ENCODE measurements at places on chromosomes 4 and X.

- no peak for DNase-seq
- no peaks in the 10 kb centered on the region for H3K27me3 ChIP-seq
- H3K27ac ChIP-seq: no peak overlapping the region
- peaks cover 68% of the 10 kb centered on the region for H3K4me1 ChIP-seq
- H3K4me3 ChIP-seq: no peak overlapping the region
- peaks cover 1% of the 10 kb centered on the region for H3K36me3 ChIP-seq
Observed at GRCh38 chr4:98510757-98511517, 147.5 kb downstream of the TSPAN5 start.

DNA sequence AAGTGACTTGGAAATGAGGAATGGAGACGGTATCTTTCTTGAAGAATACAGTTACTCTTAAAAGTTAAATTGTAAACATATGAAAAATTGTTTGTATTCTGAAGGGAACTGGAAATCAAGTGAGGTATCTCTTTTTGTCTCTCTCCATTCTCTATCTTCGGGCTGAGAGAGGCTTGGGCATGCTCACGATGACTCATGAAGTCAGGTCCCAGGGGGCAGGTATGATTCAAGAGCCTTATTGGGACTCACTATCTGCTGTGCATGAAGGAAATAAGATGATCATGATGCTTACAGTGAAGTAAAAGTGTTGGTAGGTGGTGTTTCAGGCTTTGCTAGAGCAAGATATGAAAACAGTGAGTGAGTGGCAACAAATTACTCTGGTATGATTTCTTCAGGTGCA is 200.4 kb upstream of the PITX2 start:
- DNase-seq: no peak
- H3K4me1 ChIP-seq: no peaks in the 10 kb centered on the region
- no peak overlapping the region for H3K4me3 ChIP-seq
- H3K27me3 ChIP-seq: no peaks in the 10 kb centered on the region

DNA sequence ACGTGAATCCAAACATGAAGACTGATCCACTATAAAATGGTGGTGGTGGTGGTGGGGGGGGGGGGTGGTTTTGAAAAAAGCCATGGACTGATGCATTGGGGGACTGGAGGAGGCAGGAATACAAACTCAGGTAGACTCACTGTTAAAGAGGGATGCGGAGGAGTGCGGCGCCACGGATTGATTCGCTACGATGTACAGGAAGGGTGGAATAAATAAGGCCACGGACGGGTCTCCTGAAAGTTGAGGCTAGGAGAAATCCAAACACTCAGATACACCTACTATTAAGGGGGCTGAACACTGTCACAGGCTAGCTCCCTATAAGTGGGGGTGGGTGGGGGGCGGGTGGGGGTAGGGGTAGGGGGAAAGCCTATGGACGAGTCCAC is 591 bp downstream of the ELK1 start:
- no peaks in the 10 kb centered on the region for H3K27me3 ChIP-seq
- H3K27ac ChIP-seq: no peak overlapping the region
- peak overlapping the region; percentile 80 for H3K4me3 ChIP-seq
- no peak for DNase-seq
- H3K36me3 ChIP-seq: peaks cover 17% of the 10 kb centered on the region
- H3K4me1 ChIP-seq: peaks cover 23% of the 10 kb centered on the region

DNA sequence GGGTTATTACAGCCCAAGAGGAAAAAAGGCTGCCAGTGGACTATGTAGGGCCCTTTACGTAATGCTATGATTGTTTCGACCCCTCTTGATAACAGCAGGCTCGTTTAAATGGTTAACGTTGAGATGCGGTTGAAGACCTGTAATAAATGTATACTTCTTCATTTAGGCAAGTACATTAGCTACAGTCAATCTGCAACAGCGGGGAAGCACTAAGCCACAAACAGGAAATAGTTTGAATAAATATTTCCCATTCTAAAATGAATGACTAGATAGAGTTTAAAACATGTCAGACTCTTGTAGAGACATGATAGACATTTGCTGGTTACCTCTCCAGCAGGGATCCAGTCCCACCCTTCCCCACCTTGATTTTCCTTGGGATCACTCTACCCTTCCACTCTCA is 38.1 kb upstream of the STIM2 start:
- no peak overlapping the region for H3K4me3 ChIP-seq
- H3K27me3 ChIP-seq: peaks cover 6% of the 10 kb centered on the region
- peaks cover 18% of the 10 kb centered on the region for H3K4me1 ChIP-seq
- H3K27ac ChIP-seq: no peak overlapping the region
- no peak for DNase-seq

DNA sequence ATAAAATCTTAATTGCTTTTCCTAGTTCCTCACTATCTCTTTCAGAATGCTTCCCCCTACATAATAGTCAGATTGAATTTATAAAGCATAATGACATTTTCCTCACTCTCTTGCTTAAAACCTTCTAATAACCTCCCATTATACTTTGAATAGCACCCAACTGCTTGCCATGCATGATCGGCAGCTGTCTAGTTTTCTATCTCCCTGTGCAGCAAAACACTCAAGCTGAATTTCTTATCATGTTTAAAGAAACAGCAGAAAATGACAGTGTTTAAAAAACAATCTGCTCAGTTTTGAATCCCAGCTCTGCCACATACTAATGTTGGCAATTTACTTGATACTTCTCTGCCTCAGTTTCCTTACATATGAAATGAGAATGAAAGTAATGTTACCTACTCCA is 947.1 kb upstream of the HS3ST1 start:
- H3K4me1 ChIP-seq: peaks cover 3% of the 10 kb centered on the region
- DNase-seq: no peak
- H3K27ac ChIP-seq: no peak overlapping the region
- peaks cover 8% of the 10 kb centered on the region for H3K36me3 ChIP-seq
- H3K27me3 ChIP-seq: no peaks in the 10 kb centered on the region

- no peak overlapping the region for H3K27ac ChIP-seq
- DNase-seq: no peak
Observed at GRCh38 chr4:2497324-2497723, 28.4 kb downstream of the RNF4 start.

GRCh38 chrX:106959901-106960300 is 39.7 kb downstream of the CLDN2 start:
- DNase-seq: no peak
- no peak overlapping the region for H3K27ac ChIP-seq
- H3K4me1 ChIP-seq: no peaks in the 10 kb centered on the region
- no peak overlapping the region for H3K4me3 ChIP-seq
- H3K36me3 ChIP-seq: peaks cover 18% of the 10 kb centered on the region

DNA sequence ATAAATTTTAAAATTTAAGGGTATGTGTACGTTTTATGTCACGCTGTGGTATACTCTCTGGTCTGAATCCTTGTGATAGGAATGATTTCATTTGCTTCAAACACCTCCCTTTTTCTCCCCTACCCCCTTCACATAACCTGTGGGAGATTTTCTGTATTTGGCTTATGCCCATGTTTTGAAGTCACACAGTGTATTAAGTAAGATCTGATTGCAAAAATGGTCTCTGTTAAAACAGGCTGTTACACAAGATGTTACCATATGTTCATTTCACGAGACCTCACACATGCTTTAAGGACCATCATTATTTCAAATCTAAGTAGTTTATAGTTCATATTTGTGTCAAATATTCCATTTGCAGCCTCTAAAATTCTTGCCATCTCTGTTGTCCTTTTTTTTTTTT is 63.5 kb downstream of the TMEM131L start:
- DNase-seq: no peak
- H3K27ac ChIP-seq: no peak overlapping the region
- no peaks in the 10 kb centered on the region for H3K27me3 ChIP-seq
- H3K36me3 ChIP-seq: peaks cover 6% of the 10 kb centered on the region

- no peaks in the 10 kb centered on the region for H3K36me3 ChIP-seq
- no peak overlapping the region for H3K4me3 ChIP-seq
- H3K27ac ChIP-seq: no peak overlapping the region
- H3K4me1 ChIP-seq: no peaks in the 10 kb centered on the region
Observed at GRCh38 chr4:82652062-82652461, 90.3 kb upstream of the TMEM150C start.

GRCh38 chrX:111288841-111289240 is 18.6 kb upstream of the CAPN6 start:
- H3K4me3 ChIP-seq: no peak overlapping the region
- H3K4me1 ChIP-seq: no peaks in the 10 kb centered on the region
- no peak for DNase-seq
- H3K27me3 ChIP-seq: peaks cover 7% of the 10 kb centered on the region

GRCh38 chrX:143581240-143581639 is 54.7 kb downstream of the SLITRK4 start:
- no peak overlapping the region for H3K27ac ChIP-seq
- peaks cover 19% of the 10 kb centered on the region for H3K36me3 ChIP-seq
- no peaks in the 10 kb centered on the region for H3K4me1 ChIP-seq
- no peak overlapping the region for H3K4me3 ChIP-seq
- H3K27me3 ChIP-seq: peaks cover 4% of the 10 kb centered on the region
- no peak for DNase-seq

DNA sequence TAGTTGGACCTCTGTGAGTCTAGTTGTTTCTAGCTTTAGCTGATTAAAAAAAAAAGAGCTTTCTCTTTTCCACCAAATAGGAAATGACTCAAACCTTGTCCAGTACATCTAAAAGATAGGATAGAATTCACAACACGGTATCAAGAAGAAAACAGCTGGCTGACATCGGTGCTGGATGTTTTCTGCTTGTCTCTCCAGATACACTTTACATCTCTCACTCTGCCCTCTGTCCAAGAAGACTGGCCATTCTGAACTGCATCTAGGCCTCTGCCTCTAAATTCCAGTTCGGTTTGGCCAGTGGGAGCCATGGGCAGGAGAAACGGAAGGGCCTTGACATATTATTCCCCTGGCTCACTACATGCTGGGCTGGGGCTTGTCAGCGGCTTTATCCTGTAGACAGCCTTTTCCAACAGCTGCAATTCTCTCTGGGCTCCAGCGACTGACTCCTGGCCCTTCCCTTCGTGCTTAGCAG is 57.3 kb upstream of the SHISA3 start:
- no peaks in the 10 kb centered on the region for H3K27me3 ChIP-seq
- peaks cover 43% of the 10 kb centered on the region for H3K4me1 ChIP-seq
- H3K4me3 ChIP-seq: no peak overlapping the region
- H3K27ac ChIP-seq: no peak overlapping the region
- H3K36me3 ChIP-seq: no peaks in the 10 kb centered on the region

DNA sequence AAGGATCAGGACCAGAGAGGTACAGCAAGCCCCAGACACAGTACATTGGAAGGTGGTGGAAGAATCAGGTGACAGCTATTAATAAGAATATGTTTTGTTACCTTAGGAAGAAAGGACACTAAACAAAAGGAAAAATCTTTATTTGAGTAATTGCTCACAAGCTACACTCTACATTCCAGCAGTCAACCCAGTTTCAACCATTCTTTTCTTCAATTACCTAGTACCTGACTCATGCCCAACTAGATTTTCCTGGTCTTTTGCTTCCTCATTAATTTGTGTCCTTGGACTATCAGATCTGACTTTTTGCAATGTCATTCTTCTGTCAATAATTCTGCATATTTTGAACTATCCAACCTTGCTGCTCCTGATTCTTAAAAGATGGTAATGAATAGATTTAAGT is 22.5 kb upstream of the GLRA2 start:
- no peak overlapping the region for H3K27ac ChIP-seq
- no peaks in the 10 kb centered on the region for H3K36me3 ChIP-seq
- no peaks in the 10 kb centered on the region for H3K27me3 ChIP-seq
- H3K4me3 ChIP-seq: no peak overlapping the region
- no peak for DNase-seq

- H3K4me3 ChIP-seq: no peak overlapping the region
- H3K27ac ChIP-seq: no peak overlapping the region
- no peaks in the 10 kb centered on the region for H3K4me1 ChIP-seq
- H3K36me3 ChIP-seq: no peaks in the 10 kb centered on the region
- DNase-seq: no peak
Observed at GRCh38 chr4:80913381-80913780, 117.1 kb upstream of the BMP3 start.

- peaks cover 22% of the 10 kb centered on the region for H3K36me3 ChIP-seq
- H3K4me3 ChIP-seq: peak within 1 kb of the TSS; percentile 91
- H3K27ac ChIP-seq: peak within 1 kb of the TSS; percentile 86
- H3K4me1 ChIP-seq: peaks cover 25% of the 10 kb centered on the region
- peak; percentile 77 for DNase-seq
- peaks cover 2% of the 10 kb centered on the region for H3K27me3 ChIP-seq
Observed at GRCh38 chr4:48906206-48907173, at the start of gene OCIAD2. OCIAD2 (minus strand) TSS chr4:48906774; CDS start chr4:48904549, 2,225 bp downstream.

DNA sequence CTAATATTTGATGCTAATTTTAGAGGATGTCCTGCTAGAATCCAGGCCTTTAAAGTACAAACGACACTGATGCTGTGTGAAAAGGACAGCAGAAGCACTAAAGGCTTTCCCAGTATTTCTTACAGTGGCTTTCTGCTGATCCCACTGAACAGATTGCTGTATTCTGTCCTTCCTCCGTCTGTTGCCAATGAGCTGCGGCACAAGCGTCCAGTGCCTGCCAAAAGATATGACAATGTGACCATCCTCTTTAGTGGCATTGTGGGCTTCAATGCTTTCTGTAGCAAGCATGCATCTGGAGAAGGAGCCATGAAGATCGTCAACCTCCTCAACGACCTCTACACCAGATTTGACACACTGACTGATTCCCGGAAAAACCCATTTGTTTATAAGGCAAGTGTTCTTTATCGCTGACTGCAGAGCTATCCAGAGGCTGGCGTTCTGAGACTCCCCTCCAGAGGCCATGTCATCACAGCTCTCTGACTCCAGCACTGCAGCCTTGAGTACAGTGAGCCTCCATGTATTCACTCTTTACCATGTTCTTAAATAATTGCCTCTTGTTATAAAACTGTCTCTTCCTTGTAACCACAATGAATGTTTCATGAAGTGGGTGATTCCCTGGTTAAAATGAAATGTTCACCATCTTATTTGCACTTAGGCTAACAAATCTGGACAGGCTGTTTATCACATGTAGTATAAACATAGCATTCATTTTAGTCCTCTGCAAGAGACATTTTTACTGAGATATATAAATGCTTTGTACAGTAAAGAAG is 43.6 kb downstream of the GUCY1B1 start:
- H3K27ac ChIP-seq: no peak overlapping the region
- no peaks in the 10 kb centered on the region for H3K27me3 ChIP-seq
- H3K4me3 ChIP-seq: no peak overlapping the region
- H3K36me3 ChIP-seq: no peaks in the 10 kb centered on the region
- peaks cover 5% of the 10 kb centered on the region for H3K4me1 ChIP-seq

DNA sequence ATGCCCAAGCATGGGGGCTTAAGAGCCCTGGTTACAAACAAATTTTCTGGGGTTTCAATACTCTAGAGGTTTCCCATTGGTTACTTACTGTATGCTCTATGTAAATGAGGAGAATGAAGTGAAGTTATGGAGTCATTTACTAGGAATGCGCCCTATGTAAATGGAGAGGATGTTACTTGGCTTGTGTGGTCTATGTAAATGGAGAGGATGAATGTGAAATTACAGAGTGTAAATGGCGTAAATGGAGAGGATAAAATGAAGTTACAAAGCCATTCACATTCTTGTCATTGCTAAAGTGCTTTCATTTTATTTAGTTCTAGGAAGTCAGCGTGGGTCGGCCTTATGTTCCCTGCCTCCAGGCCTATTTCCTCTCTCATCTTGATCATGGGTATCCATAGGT is 810.5 kb upstream of the ADGRL3 start:
- peak overlapping the region; percentile 10 for H3K27ac ChIP-seq
- H3K27me3 ChIP-seq: no peaks in the 10 kb centered on the region
- peaks cover 4% of the 10 kb centered on the region for H3K4me1 ChIP-seq
- H3K36me3 ChIP-seq: peaks cover 40% of the 10 kb centered on the region
- H3K4me3 ChIP-seq: no peak overlapping the region
